ENCODE measurements at places on chromosomes 1 and 21.

DNA sequence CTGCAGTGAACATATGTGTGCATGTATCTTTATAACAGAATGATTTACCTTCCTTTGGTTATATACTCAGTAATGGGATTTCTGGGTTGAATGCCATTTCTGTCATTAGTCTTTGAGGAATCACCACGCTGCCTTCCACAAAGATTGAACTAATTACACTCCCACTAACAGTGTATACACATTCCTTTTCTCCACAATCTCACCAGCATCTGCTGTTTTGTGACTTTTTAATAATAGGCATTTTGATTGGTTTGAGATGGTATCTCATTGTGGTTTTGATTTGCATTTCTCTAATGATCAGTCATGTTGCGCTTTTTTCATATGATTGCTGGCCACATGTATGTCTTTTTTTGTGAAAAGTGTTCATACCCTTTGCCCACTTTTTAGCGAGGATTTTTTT lies 680.5 kb downstream of the PTPRC start:
- DNase-seq: no peak

- DNase-seq: no peak
Observed at GRCh38 chr1:64537942-64538341, 68.0 kb downstream of the CACHD1 start.

GRCh38 chr21:37582590-37582989 lies 216.0 kb downstream of the DYRK1A start:
- DNase-seq: peak; percentile 81

- DNase-seq: no peak
Observed at GRCh38 chr1:101221945-101222429, 14.8 kb upstream of the S1PR1 start.

DNA sequence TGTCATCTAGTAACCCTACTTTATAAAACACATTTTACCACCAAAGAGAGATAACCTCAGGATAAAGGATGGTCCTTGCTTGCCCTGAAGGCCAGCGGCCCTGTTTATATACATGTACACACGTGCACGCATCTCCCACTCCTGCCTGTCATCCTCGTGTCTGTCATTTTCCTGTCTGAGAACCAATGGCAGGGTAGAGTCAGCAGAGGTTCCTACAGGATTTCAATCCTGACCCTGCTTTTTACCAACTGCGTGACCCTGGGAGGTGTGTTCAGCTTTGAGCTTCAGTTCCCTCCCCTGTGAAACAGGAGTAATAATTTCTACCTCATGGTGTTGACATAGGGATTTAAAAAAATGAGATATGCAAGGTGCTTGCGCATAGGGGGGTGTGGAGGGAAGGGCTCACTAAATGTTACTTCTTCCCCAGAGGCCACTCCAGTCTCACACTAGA lies 12.3 kb upstream of the RASSF5 start:
- DNase-seq: no peak

GRCh38 chr21:46455575-46456385 lies 2.9 kb upstream of the DIP2A start:
- DNase-seq: peak; percentile 65

- DNase-seq: no peak
Observed at GRCh38 chr1:16077406-16078245, 4.2 kb upstream of the FAM131C start.

GRCh38 chr1:200670242-200671118 lies 773 bp upstream of the DDX59 start:
- DNase-seq: peak; percentile 71

GRCh38 chr1:21212126-21212525 lies 35.4 kb upstream of the EIF4G3 start:
- DNase-seq: no peak

GRCh38 chr1:235460770-235461169 lies 43.5 kb downstream of the B3GALNT2 start:
- no peak for DNase-seq

DNA sequence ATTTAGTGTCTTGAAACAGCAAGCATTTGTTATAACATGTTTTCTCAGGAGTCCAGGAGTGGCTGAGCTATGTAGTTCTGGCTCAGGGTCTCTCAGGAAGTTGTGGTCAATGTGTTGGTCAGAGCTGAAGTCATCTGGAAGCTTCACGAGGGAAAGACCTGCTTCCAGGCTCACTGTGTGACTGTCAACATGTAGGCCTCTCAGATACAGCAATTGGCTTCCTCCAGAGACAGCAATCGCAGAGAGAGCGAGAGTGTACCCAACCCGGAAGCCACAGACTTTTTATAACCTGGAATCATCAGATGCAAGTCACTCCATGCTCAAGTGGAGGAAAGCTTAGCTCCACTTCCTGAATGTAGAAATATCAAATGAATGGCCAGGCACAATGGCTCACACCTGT lies 40.9 kb downstream of the TNFRSF9 start:
- no peak for DNase-seq

DNA sequence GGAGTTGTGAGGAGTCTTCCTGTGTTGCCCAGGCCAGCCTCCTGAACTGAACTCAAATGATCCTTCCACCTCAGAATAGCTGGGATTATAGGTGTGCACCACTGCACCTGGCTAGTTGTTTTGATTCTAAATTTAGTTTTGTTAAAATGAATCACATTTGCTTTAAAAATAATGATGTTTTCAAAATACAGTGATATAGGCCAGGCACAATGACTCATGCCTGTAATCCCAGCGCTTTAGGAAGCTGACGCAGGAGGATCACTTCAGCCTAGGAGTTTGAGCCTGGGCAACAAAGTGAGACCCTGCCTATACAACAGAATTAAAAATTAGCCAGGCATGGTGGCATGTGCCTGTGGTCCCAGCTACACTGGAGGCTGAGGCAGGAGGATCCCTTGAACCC lies 24.3 kb downstream of the RTCA start:
- peak; percentile 8 for DNase-seq
